ENCODE measurements at places on chromosomes 16 and 17.

GRCh38 chr17:74224959-74225725, 11.8 kb downstream of the TTYH2 start:
- no peak for DNase-seq

- no peak for DNase-seq
These were observed 40.1 kb downstream of the NKD1 start for GRCh38 chr16:50588276-50588675.

GRCh38 chr16:7400117-7400890, 67.7 kb downstream of the RBFOX1 start:
- DNase-seq, result no peak

DNA sequence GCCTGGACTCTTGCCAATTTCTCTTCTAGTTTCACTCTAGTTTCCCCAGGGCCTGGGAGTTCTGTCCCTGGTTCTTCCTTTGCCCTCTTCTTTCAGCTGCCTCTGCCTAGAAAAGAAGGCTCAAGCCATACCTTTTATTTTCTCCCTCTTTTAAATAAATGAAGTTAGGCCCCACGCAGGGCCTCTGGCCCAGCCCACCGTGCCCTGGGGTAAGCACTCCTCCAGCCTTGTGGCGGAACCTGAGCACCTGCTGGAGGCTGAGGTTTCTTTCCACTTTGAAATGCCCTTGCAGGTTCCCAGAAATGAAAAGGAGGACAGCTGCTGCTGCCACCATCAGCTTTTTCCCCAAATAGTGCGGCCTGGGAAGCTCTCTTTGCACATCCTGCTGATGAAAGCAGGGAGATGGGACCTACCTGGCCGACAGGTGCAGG, 139.4 kb downstream of the CCDC182 start:
- DNase-seq, result no peak

DNA sequence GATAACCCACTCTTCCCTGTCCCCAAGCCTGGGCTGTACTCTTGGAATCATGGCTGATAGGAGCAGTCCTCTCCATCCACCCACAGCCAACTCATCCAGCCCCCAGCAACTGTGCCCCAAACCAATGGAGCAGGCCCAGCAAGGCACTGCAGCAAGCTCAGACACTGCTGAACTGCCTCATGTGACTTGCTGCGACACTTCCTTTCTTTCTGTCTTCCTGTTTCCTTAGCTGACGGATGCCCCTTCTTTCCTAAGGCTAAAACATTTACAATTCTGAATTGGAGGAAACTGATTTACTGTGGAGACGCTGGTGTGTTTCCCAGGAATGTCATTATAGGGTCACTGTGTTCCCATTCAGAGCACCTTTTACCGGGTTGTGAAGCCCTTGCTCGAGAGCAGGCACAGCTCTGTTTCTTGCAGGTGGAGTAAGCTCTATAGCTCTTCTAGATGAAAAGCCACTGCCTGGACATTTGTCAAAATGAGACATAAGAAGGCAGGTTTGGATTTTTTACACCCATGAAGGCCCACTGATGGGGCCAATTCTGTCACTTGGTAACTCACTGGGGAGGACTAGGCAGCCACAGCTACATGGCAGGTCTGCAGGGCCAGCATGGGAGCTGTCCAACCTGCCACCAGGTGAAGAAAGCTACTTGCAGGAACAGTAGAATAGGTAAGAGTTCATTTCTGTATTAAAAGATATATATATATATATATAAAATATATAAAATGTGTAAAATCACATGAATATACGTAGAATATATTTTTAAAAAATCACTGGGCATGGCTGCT, 27.4 kb downstream of the TMEM11 start:
- no peak for DNase-seq

- DNase-seq, result no peak
These were observed 12.7 kb upstream of the ARHGAP23 start for GRCh38 chr17:38415250-38416194.

DNA sequence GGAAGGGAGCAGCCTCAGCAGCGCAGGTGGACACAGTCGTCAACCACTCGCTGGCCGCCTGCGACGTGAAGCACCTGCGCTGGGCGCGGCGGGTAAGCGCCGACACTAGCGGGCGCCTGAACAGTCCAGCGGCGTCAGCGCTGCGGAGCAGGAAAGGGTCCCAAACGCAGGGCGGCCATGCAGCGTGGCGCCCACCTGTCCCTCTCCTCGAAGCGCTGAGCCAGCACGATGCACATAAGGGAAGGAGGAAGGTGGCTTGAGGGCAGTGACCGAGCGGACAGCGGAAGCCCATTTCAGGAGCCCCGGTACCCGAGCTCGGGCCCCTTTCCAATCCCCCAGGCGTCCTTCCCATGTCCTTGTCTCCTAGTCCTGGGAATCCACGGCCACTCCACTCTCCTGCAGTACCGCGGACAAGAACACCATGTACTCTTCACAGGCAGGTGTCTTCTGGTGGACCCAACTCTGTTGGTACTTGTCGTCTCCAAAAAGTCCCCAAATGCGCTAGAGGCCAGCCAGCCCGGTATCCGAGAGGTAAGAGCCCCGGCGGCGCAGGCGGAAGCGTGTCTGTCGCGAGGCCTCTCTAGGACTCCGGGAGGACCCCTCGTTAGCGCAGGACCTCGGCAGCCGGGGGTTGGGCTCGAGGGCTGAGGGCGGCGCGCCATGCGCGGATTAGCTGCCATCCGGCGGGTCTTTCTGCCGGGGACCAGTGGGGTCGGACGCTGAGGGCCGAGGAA, 14.4 kb downstream of the ZNF232 start:
- no peak for DNase-seq

DNA sequence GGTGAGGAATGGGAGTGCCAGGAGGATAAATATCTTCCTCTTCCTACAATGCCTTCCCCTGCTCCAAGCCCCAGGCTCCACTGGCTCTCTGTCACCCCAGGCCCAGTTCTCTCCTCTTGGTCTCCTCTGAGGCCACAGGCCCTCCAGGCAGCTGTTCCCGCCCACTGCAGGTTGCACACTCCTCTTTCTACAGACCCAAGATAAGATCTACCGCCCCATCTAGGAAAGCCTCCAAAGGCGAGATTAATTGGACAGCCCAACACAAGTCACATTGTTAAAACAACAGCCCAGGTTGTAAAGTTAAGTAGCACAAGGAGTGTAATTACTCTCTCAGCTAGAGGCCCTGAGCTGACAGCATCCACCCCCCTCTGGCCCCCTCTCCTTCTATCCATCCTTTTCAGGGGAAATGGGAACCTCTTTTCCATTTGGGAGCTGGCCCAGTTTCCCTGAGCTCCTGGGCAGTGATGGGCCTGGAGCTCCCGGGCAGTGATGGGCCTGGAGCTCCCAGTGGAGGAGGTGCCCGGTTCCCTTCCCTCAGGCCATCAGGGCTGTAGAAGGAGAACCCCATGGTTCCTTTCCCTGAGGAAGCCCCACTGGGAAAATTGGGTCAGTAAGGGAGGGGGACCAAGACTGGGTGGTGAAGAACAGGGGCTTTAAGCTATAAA, 7.3 kb downstream of the DLX4 start:
- DNase-seq, result no peak

DNA sequence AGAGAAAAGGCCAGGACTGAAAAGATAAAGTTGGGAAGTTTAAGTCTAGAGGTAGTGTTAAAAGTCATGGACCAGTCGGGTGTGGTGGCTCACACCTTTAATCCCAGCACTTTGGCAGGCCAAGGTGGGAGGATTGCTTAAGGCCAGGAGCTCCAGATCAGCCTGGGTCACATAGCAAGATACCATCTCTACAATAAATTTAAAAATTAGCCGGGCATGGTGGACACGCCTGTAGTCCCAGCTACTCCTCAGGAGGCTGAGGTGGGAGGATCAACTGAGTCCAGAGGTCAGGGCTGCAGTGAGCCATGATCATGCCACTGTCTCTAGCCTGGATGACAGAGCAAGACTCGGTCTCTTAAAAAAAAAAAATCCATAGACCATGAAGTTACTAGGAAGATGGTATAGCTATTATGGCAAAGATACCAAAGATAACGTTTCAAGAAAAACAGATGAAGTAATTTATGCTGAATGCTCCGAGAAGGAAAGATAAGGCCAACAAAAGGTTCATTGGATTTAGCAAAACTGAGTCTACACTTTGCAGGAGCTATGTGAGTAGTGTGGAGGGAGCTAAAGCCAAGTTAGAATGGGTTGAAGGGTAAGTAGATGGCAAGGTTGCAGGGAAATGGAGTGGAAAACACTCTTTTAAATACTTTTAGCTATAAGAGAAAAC, 11.7 kb downstream of the TRIM37 start:
- no peak for DNase-seq

DNA sequence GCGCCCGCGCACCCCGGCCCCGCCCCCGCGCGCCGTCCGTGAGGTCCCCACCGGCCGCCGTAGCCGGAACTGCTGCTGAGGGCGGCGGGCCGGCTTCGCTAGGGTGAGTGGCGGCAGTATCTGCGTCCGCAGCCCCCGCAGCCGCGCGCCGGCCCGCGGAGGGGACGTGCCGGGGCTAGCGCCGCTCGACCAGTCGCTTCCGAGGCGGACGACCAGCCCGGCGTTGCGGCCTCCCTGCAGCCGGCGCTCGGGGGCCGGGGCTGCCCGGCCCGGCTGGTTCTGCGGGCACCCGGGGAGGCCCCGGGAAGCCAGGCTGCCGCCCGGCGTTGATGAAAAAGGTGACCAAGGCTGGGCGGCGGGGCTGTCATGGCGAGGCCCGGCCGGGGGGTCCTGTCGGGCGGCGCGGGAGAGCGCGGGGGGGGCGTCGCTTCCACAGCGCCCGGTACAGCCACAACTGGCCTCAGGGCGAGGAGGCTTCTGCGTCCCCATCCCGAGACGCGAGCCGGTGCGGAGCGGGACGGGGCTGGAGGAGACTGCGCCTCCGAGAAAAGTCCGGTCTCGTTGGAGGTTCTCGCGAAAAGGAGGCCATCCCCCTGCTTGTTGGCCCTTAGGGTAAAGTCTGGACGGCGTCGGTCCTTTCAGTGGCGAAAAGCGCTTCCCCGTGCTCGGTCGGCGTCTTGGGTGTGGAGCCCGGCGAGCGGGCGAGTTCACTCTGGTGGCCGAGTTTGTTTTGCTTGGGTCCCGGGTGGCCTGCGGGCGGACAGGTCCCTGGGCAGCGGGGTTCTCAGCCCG, at the start of gene CRAMP1:
TSS of gene CRAMP1 (plus strand) at position 41 of the 792 bp plus-strand sequence. CDS start 2,280 bp downstream, outside the sequence.
- DNase-seq, result no peak

DNA sequence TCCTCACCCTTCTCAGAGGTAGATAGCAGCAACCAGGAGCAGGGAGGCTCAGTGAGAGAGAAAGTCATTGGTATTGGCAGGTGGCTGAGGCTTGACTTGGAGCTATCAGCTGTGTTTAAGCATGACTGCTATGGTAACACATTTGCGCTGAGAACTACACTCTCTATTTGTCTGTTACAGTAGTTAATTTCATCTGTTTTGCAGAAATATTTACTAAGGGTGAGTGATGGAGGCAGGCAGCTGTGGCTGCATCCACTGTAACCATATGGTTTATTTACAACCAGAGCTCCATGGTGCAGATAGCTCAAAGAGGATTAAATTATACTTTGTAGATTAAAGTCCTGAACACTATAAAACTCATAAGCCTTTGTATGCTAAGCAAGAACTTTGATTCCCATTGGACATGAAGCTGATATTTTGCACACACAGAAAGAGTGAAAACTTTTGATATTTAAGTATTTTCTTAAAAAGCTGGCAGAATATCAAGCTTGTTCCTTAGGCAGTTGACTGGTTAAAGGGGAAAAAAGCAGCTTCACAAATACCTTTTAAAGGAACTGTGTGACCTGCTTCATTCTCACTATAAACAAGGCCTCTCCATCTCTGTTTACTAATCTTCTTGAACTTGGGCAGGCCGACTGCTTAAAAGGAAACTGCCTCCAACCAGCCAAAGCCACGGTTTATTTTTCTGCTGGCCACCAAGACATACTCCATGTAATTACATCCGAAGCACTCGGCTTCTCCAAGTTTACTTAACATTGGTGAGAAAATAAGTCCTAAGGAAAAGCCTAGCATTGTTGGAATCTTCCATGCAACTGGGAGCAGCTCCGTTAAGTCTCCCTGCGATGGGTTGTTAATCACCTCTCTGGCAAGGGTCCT, 299.8 kb upstream of the ZFHX3 start:
- DNase-seq, result no peak

GRCh38 chr17:44850025-44850424, 2.3 kb downstream of the HIGD1B start:
- DNase-seq, result no peak

DNA sequence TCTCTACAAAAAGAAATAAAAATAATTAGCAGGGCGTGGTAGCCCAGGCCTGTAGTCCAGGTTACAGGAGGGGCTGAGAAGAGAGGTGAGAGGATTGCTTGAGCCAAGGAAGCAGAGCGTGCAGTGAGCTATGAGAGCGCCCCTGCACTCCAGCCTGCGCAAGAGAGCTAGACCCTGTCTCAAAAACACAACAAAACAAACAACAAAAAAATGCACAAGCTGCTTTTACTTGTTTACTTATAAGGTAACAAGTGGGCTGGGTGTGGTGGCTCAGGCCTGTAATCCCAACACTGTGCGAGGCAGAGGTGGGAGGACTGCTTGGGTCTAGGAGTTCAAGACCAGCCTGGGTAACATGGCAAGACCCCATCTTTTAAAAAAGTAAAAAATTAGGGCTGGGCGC, 1.7 kb downstream of the CYTH1 start:
- DNase-seq, result no peak

DNA sequence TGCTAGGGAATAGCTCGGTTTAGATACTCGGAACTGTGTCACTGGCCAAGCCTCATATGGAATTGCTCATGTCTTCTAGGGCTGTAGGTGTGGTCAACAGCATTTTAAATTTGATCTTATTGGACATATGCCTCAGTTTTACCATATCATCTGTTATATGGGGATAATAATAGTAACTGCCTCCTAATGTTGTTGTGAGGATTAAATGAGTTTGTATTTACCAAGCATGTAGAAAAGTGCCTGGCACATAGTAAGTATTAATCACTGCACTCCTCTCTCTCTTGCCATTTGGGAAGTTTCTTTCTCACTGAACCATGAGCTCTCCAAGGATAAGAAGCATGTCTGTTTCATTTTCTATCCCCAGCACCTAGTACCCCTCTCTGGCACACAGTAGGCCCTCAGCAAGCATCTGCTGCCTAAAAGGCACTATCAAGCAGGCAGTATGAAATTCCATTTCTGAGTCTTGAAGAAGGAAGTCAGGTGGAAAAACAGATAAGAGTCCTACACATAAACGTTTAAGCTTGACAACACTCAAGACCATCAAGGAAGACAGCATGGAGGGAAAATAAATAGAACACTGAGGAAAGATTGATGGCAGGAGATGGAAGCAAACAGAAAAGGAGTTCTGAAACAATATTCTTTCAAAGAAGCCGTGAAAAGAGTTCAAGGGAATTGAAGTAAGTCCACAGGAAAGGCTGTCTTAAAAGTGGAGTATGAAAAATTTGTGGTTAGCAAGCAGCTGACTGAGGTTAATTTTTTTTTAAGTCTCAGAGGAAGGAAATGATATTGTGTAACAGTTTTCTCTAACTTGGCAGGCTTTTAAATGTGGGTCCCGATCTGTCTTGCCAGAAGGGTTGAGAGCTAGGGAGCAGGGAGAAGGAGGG, 2.2 kb upstream of the ATP6V0A1 start:
- DNase-seq, result peak; percentile 51
